ENCODE measurements at places on chromosomes 16 and 17.

DNA sequence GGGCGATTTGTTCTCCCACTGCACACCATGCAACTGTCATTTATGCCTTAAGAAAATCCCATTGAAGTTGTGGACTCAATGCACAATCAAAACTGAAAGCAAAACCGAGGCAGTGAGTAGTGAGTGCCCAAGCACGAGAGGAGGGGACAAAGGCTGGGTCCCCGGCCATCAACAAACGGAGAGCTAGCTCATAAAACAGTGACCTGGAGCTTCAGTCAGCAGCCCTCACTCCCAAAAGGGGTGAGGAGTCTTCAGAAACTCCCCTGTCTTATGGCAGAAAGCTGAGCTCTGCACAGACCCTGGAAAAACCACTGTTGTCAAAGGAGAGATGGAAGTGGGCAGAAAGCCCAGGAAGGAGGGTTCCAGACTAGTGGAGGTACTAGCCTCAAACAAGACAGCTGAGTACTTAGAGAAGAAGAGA lies 96.9 kb downstream of the ADCY9 start:
- DNase-seq, result no peak

GRCh38 chr17:50317121-50317520 lies 28.8 kb upstream of the XYLT2 start:
- no peak for DNase-seq

DNA sequence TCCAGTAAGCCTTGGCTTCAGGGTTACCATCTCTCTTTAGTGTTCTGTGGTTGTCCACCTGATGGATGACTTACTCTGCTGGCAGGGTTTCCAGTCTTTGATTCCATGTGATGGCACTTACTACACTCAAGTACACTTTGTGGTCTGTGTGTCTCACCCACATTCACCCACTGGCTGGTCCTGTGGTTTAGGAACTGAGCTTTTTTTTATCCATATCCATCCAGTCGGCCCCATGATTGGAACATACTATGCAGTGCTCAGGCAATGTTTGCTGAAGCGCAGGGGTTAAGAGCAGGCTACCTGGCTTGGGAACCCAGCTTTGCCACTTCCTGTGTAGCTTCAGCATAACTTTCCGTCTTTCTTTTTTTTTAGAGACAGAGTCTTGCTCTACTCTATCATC lies 2.8 kb upstream of the FUS start:
- DNase-seq, result no peak

GRCh38 chr16:50991006-50991405 lies 160.1 kb downstream of the SALL1 start:
- no peak for DNase-seq

GRCh38 chr17:58344047-58344790 lies 7.8 kb downstream of the SUPT4H1 start:
- no peak for DNase-seq

DNA sequence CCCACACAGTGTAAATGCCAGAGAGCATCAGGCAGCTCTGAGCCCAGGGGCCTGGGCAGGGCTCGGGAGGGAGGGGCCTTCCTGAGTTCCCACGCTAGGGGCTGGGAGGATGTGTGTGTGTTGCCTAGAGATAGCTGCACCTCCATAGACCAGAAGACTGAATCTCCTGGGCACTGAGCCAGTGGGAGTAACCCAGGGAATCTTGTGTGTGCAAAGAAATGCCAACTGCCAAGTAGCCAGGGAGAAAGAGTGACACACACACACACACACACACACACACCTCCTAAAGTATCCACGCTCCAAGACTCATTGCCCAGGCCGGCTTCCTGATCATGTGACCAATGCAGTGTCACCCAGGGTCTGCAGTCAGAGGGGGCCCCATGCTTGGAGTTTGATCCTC lies 166.2 kb upstream of the RPL38 start:
- no peak for DNase-seq
